ENCODE measurements at places on chromosomes 2 and 18.

DNA sequence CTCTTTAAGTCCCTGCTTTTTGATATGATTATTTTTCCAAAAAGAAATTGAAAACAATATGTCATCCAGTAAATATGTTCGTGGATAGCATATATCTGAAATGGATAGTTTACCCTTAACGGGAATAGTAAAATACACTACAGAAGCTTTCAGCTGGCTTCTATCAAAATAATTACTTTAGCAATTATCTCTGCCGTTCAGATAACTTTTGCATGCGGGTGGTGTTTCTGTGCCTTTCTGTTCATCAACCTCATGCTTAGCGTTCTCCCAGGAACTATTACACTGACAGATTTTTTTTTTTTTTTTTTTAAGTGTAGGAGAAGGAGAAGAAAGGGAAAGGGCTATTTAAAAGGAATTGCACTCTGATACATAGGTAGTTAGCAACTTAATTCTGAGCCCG is 53.6 kb downstream of the TSHZ1 start:
- DNase-seq: no peak

DNA sequence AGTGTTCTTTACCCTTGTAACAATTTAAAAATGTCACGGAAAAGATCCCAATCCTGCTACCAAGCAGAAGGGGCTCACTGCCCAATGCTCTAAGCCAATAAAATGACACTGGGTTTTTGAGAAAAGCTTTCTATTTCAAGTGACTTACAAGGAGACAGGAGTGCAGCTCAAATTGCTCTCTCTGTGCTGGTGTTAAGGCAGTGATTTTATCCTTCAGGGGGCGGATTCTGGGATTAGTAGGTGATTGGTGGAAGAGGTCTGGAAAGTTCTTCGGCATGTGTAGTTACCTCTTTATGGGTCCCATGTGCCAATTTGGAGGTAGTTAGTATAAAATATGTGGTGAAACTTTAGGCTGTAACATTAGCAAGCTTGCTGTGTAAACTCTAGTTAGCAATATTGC is 27.4 kb upstream of the MCM6 start:
- DNase-seq: no peak

DNA sequence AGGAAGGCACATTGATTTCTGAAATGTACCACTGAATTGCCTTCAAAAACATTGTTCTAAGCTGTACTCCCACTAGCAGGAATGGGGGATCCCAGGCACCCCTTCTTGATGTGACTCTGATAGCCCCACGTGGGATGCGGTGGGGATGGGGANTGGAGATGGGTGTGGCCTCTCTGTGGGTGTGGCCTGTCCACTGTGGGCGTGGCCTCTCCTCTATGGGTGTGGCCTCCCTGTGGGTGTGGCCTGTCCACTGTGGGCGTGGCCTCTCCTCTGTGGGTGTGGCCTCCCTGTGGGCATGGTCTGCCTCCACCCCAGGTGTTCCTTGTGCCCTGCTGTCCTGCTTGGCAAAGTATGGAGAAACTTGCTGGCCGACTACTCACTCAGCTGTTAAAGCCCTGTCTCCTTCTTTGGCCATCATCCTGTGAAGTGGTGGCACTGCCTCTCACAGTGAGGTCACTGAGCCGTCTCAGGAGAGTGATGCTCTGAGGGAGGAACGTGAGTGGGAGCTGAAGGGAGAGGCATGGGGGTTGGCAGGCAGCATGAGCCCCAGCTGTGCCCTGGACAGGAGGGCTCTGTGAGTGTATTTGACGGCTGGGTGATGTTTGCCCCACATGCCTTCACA is 6.7 kb upstream of the PARD6G start:
- DNase-seq: peak; percentile 18

GRCh38 chr18:27956001-27956640 is 220.8 kb downstream of the CDH2 start:
- DNase-seq: no peak

GRCh38 chr18:1232867-1233266 is 328.2 kb downstream of the ADCYAP1 start:
- DNase-seq: no peak

- no peak for DNase-seq
These were observed 766.9 kb upstream of the ZEB2 start for GRCh38 chr2:145286716-145287275.

GRCh38 chr2:98191883-98192282 is 104.9 kb downstream of the VWA3B start:
- DNase-seq: no peak

DNA sequence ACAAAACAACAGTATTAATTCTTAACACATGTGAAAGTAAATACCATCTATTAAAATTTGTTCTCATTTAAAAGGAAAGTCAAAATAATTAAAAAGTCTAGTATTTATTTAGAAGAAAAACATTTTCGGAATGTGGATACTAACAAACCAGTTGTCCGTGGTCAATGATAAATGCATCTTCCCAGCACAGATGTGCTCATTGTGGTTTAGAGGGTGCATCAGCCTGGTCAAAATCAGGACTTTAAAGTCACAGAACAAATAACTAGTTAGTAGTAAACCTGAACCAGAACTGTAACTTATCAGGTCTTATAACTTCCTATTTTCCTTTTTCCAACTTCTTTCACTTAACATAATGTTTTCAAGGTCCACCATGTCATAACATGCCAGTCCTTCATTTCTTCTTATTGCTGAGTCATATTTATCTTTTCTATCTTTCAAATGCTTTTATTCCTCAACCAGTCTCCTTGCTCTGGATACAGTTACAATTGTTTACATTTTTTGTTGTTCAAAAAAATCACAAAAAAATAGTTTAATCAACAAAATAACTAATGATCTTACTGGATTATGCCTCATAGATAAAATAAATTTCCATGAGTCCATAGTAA is 55.8 kb downstream of the ID2 start:
- DNase-seq: no peak

- DNase-seq: no peak
These were observed 57.4 kb downstream of the FAM168B start for GRCh38 chr2:131035826-131036231.

DNA sequence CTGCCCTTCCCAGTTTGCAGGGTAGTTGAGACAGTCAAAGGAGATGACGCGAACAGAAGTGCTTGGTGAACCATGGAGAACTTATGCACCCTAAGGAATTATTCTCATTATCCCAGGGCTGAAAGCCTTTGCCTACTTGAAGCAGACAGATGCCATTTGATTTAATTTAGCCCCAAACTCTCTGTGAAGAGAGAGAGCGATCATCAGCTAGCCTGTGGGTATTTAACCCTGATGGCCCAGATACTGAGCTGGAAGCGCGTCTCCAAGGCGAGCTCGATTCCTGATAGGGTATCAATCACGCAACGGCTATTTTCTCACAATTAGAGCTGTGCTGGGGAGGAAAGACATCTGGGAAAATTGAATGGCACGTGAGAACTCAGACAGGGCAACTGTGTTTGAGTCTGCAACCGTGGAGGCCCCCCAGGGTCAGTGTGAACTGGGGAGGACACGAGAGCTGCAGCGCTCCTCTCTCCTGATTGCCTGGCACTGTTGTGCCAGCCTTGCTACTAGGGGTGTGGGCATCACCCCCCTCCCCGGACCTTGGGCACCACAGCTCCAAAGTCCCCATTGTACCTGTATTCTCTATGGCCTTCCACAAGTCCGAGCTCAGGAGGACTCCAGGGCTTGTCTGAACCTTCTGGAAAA is 73.2 kb downstream of the CAPN13 start:
- no peak for DNase-seq

DNA sequence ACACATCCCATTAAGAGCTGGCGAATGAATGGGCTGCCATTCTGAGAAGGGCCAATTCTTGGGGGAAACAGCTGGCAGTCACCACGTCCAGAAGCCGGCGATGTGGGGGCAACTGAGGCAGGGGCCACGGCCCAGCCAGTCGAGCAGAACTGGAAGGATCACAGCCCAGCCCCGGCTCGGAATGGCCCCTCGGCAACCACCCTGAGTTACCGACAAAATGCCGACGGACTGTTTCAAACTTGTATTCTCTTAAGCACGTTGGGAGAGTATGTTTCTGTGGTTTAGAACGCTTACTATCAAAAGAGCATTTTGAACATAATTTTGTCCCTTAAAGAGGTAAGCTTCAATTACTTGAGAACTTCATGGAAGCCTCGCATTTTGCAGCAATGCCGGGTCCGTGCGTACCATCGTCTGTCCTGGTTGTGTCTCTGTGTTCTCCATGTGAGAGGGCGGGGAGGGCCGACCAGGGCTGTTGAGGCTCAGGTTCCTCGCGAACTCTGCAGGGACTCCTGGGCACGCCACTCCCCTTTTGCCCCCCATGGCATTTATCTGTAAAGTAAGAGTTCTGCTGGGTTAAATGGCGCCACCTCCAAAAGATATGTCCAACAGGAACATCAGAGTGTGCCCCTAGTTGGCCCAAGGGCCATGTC is 155.9 kb downstream of the TWIST2 start:
- no peak for DNase-seq

GRCh38 chr2:173544641-173545363 is 190.1 kb downstream of the CDCA7 start:
- DNase-seq: no peak

- no peak for DNase-seq
These were observed 35.3 kb downstream of the TCF4 start for GRCh38 chr18:55552526-55553189.

GRCh38 chr2:919672-920071 is 31.0 kb upstream of the SNTG2 start:
- DNase-seq: no peak

DNA sequence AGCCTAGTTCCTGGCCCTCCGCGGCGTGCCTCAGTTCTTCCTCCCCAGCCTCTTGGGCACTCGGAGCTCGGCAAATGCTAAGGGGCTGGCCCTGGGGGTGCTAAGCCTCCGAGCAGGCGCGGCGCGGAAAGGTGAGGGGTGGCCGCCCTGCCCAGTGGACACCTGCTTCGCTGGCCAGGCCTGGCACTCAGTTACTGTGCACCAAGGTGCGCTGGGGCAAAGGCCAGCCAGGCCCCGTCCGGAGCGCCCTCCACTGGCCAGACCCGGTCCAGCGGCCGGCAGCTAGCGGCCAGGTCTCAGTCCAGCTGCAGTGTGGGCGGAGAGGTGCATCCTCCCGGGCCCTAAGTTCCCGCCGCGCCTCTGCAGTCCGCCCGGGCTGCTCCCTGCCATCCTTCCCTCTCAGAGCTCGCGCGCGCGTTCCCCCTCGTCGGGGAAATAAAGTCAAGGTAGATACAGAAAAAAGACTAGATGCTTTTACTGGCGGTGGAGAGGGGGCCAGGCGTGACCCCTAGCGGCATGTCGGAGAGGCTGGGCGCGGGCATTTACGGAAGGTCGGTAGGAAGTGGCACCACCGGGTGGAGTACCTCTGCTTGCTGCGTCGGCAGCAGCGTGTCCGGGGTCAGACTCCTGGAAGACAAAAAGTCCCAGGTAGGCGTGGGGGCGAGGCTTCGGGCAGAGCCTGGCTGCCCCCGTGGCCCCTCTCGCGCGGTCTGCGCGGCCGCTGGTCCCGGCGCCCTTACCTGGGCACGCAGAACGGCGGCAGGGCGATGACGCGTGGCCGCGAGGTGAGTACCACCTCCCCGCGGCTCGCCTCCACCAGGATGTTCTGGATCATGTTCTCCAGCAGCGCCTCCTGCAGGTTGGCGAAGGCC is 9.4 kb upstream of the CRYBA2 start:
- no peak for DNase-seq

DNA sequence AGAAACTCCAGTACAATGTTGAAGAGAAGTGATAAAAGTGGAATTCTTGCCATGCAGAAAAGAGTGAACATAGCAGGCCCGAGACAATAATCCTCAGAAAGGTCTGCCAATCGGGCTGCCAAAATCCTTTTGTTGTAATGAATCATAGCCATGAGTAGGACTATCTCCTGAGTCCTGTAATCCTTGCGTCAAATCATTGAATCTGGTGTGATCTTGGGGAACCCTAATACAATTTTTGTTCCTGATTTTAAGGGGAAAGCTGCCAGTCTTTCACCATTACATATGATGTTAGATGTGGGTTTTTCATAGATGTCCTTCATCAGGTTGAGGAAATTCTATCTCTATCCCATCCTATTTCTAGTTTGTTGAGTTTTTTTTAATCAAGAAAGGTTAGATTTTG is 2.2 kb downstream of the TPGS2 start:
- DNase-seq: no peak

DNA sequence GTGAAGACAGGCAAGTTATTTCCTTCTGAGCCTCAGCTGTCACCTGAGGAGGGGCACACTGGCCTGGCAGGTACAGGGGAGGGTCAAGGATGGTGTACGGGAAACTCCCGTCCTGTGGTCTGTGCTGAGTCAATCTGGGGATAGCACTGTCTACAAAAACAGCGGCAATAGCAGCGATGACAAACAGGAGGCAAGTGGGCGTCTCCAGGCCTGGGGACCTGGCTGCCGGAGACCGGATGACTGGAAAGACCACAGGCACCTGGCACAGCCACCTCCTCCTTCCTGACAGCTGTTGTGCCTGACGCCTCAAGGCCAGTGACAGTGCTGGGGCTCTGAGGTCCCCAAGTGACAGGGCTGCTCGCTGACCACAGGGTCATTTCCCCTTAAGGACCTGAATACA is 202.1 kb upstream of the HS6ST1 start:
- DNase-seq: no peak

DNA sequence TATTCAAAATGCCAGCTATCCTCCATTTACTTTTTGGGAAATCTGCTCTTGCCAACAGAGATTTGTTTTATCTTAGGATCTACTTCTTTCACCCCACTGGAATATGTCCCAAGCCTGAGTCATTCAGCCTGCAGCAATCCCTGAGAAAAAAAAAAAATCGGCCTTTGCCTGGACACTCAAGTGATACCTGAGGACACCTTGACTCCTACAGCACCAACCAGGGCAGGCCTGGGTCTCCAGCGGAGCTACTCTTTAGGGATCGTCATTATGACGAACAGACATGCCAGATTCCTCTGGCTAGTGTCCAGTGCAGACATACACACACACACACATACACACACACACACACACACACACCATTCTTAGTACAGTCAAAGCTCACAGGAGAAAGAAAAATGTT is 2.2 kb upstream of the UGT1A6 start:
- DNase-seq: no peak

DNA sequence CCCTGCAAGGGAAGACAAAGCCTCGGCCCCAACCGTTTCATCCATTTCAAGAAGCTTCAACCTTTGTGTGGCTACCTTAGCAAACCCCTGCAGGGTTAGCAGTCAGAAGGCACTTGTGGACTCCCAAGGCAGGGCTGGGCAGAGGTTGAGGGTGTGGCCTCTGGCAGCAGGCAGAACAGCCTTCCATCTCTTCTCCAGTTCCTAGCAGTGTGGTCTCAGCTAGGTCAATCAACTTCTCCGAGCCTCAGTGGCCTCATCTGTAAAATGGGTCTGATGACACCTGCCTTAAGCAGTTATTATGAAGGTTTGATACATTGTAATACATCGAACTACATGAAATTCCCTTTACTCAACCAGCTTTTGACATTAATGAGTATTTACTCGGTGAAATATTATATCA is 6.8 kb upstream of the PRSS56 start:
- no peak for DNase-seq

DNA sequence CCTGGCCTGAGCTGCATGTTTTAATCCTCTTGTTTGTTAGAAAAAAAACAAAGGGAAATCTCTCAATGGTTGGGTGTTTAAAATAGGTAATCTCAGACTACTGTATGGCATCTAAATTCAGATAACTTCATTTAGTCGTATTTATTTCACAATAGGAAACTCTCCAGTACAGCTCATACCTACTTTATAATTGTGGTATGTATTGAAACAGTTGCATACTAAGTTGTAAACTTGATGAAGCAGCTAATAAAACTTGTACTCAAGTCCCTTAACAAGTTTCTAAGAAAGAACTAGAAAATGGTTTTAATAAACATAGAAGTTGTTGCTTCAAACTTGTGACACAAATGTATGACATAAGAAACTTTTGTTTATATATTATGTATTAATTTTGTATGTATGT is 334.5 kb downstream of the PTPRM start:
- no peak for DNase-seq

All from NK-92 treated with Interleukin-12 subunit alpha and Interleukin-12 subunit beta, amount 100 ng/mL, for 24 hours (cell line).